ENCODE measurements at places on chromosomes 16 and 17. TPM values are rescaled to one million over a fixed set of nuclear protein-coding genes. Genes with fewer than 3 reads are reported as not detected.

- H3K4me3 ChIP-seq, result no peak overlapping the region
- H3K27ac ChIP-seq, result no peak overlapping the region
Measured at GRCh38 chr17:80109713-80110446, 8.5 kb downstream of the GAA start.

DNA sequence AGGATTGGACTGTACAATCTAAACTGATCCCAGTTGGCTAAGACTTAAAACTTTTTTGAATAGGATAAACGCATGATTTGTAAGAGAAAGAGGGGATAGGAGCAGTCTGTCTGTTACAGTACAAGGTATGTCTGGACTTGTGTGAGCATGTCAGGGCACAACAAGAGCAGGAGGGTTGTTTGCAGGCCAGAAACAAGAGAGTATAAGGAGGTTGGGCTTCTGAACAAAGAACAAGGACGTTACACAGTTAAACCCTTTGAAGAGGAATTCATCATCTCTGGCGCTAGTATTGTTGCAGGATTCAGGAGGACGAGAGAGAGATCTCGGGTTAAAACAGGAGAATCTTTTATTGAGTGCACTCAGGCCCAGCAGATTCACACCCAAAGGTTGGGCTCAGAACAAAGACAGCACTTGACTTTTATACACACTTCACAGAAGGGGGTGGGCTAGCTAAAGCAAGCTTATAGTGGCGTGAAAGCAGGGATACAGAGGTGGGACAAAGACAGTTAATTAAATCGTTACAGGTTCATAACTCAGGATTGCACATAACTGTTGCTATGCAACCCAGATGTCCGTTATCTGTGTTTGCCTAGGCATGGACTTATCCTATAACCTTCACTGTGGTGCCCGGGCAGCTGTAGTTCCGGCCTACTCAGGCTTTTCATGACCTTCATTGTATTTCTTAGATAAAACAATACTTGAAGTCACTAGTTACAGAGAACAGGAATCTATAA is 34.3 kb downstream of the SEC14L1 start:
- peaks cover 30% of the 10 kb centered on the region for H3K36me3 ChIP-seq
- no peak overlapping the region for H3K4me3 ChIP-seq
- H3K27me3 ChIP-seq, result no peaks in the 10 kb centered on the region
- peak overlapping the region; percentile 18 for H3K27ac ChIP-seq
- peaks cover 5% of the 10 kb centered on the region for H3K4me1 ChIP-seq
- no peak for DNase-seq

- H3K4me1 ChIP-seq, result peaks cover 29% of the 10 kb centered on the region
Measured at GRCh38 chr17:17590883-17591354, 589 bp downstream of the PEMT start.

MPV17L gene
- 7.6 TPM for total RNA-seq

GRCh38 chr17:61259360-61259759 is 140.3 kb upstream of the TBX2 start:
- no peak overlapping the region for H3K4me3 ChIP-seq
- DNase-seq, result no peak
- peaks cover 4% of the 10 kb centered on the region for H3K36me3 ChIP-seq
- H3K27ac ChIP-seq, result no peak overlapping the region

CAVIN1 gene
- total RNA-seq, result 49.0 TPM

DNA sequence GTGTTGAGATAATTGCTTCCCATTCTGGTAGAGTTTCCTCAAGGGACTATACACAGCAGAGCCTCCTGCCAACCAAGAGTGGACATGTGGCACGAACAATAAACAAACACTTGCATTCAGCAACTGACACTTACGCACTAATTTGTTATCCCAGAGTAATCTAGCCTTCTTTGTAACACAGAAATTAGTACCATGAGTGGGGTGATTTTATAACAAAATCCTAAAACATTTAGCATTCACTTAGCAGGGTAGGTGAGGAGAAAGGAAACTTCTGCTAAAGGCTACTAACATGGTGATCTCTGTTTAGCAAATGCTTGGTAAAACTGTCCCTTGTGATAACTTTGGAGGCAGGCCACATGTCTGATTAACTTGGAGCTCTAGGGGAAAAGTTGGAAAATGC is 325.2 kb downstream of the HS3ST4 start:
- no peaks in the 10 kb centered on the region for H3K4me1 ChIP-seq
- H3K4me3 ChIP-seq, result no peak overlapping the region
- no peaks in the 10 kb centered on the region for H3K36me3 ChIP-seq
- no peak for DNase-seq
- H3K27ac ChIP-seq, result no peak overlapping the region
- H3K27me3 ChIP-seq, result peaks cover 18% of the 10 kb centered on the region

CHST4 gene
- total RNA-seq, result 0.33 TPM

DNA sequence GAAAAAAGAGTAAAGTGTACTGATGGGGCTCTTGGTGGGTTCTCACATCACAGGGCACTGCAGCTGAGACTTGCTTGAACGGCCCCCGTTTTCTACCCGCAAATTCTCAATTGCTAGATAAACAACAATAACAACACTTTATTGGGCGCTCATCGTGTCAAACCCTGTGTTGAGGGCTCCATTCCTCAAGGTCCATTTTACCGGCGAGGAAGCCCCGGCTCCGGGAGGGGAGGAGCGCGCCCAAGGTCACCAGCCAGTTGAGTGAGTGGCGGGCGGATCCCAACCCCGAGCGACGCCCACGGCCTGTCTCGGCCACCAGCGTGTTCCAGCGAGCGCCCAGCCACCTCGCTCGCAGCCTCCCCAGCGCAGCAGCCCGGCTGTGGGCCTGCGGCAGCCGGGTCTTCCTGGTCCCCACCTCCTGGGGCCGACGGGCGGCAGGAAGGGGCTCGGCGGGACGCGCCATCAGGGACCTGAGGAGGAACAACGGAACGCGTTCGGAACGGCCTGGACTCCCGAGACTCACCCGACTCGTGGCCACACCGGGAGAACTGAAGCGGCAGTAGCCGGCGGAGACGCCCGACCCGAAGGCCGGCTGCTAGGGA is 373 bp downstream of the CMC2 start:
- no peak for DNase-seq
- H3K36me3 ChIP-seq, result no peaks in the 10 kb centered on the region
- peak overlapping the region; percentile 100 for H3K27ac ChIP-seq
- peaks cover 29% of the 10 kb centered on the region for H3K4me1 ChIP-seq
- H3K4me3 ChIP-seq, result peak overlapping the region; percentile 99

CCL7 gene
- not detected for total RNA-seq

ZFP90 gene
- 44.7 TPM for total RNA-seq

All from type B pancreatic cell (in vitro differentiated cells).